ENCODE measurements at places on chromosomes 6 and 20.

- DNase-seq, result no peak
Measured at GRCh38 chr20:4454111-4454510, 267.6 kb upstream of the PRND start.

GRCh38 chr20:31881945-31882344 lies 11.5 kb downstream of the TTLL9 start:
- no peak for DNase-seq

DNA sequence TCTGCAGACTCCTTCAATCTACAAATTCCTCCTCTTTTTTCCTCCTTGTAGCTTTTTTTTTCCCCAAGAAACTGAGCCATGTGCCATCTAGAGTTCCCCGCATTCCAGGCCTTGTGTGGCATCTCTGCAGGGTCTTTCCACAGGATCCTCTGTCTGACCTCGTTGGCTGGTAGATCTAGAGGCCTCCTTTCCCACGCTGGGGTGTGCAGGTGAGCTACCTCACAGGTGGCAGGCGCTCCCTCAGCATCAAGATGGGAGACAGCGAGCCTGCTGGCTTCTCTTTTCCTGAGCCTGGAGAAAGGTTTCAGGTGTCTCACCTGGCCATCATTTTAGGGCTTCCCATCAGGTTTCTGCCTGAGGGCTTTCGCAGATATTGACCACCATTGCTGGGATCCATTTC lies 9.6 kb upstream of the NELFCD start:
- DNase-seq, result no peak

DNA sequence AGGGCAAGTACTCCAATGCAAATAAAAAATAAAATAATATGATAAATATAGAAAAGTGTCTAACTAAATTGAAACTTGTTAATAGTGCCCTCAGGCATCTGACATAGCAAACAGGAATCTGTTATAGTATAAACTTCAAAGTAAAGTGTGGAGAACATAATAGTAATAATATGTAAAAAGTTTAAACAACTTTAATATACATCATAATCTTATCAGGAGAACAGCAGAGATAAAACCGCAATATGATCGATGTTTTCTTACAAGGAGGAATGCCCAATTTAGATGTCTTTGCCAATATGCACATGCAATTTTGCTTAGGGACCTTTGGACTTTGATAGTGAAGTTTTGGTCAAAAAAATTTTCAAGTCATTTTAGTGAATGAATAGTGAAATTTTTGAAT lies 514.8 kb upstream of the IMPG1 start:
- DNase-seq, result no peak

DNA sequence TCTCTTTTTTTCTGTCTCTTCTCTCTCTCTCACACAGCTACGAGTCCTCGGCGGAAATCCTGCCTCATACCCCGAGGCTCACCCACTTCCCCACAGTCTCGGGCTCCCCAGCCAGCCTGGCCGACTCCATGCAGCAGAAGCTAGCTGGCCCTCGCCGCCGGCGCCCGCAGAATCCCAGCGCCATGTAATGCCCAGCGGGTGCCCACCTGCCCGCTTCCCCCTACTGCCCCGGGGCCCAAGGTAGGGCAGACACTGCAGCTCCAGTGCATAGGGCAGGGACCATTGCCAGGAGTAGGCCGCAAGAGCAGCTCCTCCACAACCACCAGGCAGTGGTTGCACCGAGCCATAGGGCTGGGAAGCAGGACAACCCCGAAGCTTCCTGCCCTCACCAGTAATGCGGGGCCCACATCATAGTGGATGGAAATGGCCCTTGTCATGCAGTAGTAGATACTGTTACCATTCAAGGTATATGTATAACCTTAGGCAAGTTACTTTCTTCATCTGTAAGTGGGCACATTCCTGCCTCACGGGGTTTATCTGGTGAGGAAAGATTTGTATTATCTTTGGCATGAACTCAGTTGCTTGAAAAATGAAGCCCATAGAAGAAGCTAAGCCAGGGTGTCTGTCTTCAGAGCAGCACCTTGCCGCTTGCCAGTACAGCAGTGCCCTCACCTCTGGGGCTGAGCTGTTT lies 36.9 kb upstream of the ID1 start:
- peak; percentile 76 for DNase-seq

DNA sequence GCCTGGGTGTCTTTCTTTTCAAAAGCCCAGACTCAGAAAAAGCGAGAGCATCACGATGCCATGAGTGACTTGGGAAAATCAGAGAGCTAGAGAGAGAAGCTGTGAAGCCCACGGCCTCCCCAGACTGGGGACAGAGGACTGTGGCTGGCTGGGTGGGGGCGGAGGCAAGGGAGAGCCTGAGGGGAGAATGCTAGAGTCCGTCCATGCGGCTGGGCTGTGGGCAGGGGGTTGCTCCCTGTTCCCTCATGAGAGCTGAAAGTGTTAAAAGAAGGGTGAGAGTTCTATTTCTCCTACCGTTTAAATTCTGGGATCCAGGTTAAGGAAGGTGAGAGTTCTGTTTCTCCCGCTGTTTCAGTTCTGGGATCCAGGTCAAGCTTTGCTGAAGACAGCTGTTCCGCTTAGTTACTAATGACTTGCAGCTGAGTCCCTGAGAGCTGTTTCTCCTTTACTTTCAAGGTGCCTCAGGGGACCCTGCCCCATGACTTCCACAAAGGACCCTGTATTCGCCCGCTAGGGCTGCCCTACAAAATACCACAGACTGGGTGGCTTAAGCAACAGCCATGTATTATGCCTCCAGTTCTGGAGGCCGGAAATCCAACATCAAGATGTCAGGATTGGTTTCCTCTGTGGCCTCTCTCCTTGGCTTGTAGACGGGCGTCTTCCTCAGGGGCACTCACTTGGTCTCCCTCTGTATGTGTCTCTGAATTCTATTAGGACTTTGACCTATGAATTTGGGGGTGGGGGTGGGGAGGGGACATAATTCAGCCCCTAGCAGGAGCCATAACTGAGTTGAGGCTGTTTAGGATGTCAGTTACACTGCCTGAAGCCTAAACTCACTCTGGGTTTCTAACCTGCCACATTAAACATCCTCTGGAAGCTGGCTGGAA lies 127.0 kb downstream of the PXDC1 start:
- no peak for DNase-seq

GRCh38 chr6:155349129-155349528 lies 34.8 kb upstream of the TFB1M start:
- DNase-seq, result no peak

DNA sequence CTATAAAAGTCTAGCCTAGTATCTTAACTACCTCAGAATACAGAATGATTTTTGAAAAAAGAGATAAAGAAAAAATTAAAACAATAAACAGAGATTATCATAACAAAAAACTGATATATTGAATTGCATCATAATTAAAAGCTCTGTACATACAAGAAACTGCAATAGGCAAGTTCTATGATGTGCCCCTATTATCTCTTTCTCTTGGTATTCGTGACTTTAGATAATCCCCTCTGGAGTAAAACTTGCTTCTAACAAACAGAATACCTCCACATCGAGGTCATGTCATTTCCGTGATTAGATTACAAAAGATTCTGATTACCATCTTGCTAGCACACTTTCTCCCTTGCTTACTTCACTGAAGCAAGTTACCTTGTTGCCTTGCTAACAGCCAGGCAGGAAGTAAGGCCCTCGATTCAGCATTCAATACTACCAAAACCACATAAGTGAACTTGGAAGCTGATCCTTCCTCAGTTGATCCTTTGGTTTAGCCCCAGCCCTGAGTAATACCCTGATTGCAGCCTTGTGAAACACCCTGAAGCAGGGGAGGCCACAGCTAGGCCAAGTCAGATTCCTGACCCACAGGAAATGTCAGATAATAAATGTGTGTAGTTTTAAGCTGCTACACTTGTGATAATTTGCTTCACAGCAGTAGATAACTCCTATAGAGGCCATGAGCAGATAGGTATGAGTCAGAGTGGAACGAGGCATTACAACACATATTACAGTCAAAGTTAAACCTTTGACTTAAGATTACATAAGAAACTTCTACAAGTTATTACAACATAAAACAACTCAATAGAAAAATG lies 53.7 kb upstream of the TMX4 start:
- peak; percentile 83 for DNase-seq

- DNase-seq, result no peak
Measured at GRCh38 chr20:5135363-5136012, 8.7 kb downstream of the CDS2 start.

DNA sequence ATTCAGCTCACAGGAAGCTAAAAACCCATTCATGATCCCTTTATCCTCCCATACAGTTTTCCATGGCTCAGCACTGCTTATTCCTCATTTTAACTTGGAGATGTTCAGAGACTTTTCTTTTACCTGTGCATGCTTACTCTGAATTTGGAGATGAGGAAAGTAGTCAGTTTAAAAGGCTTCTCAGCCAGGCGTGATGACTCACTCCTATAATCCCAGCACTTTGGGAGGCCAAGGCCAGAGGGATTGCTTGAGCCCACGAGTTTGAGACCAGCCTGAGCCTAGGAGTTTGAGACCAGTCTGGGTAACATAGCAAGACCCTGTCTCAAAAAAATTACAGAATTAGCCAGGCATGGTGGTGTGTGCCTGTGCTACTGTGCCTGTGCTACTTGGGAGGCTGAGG lies 30.3 kb upstream of the TMEM217 start:
- peak; percentile 8 for DNase-seq

DNA sequence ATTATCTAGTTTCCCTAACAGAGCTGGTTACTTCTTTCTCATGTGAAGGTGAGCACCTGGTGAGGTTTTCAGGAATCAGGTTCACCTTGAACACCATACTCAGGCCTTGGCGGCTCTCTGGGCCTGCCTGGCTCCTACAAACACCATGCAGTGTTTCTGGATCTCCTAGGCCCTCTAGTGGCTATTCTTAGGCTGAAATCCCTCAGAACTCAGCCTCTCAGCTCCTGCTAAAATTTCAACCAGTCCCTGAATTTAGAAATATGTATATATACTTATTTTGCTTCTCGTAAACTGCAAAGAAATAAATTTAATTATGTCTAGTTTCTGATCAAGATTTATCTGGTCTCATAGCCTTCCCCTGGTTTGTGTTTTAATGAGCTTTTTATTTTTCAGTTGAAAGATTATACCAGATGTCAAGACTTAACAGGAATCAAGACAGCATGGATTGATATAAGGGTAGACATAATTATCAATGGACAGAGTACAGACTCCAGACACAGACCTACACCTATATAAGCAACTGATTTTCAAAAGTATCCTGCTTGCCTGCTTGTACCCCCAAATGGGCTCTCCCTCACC lies 55.9 kb downstream of the ANKEF1 start:
- DNase-seq, result peak; percentile 69

- peak; percentile 84 for DNase-seq
Measured at GRCh38 chr20:11387189-11387754, 530.4 kb upstream of the BTBD3 start.

- DNase-seq, result peak; percentile 79
Measured at GRCh38 chr6:41278699-41279405, 7.6 kb downstream of the TREM1 start.

DNA sequence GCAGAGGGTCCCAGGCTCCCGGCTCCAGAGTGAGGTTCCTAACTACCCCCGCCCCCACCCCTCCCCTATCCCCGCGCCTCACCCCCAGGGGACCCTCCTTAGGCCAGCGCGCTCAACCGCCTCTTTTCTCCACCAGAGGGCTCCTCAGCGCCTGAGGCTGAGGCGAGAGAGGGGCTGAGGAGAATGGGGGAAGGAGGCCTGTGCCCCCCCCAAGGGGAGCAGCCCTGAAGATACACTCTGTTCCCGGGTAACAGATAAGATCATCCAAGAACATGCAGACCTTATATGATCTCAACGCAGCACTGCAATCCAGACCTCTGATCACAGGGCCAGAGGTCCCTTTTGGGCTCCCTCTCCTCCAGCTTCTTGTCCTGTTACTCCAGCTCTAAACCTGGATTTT lies 43.3 kb upstream of the MRPS10 start:
- peak; percentile 26 for DNase-seq

DNA sequence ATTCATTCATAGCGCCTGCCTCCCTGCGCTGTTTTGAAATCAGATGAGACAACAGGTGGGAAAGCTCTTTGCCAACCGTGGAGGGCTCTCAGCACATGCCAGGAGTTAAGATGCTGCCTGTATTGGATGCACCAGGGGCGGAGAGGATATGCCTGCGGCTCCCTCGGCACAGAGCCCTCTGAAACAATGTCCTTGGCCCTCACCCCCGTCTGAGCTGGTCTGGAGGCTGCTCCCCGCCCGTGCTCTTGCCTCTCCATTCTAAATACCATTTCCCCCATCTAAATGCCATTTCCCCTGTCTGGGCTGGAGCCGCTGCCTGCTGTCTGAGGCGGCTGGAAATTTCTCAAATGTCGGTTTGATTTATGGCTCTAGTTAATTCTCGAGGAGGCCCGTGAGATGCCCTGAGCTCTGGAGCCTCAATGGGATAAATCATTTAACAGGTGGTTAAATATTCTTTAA lies 50.8 kb upstream of the MLN start:
- no peak for DNase-seq

DNA sequence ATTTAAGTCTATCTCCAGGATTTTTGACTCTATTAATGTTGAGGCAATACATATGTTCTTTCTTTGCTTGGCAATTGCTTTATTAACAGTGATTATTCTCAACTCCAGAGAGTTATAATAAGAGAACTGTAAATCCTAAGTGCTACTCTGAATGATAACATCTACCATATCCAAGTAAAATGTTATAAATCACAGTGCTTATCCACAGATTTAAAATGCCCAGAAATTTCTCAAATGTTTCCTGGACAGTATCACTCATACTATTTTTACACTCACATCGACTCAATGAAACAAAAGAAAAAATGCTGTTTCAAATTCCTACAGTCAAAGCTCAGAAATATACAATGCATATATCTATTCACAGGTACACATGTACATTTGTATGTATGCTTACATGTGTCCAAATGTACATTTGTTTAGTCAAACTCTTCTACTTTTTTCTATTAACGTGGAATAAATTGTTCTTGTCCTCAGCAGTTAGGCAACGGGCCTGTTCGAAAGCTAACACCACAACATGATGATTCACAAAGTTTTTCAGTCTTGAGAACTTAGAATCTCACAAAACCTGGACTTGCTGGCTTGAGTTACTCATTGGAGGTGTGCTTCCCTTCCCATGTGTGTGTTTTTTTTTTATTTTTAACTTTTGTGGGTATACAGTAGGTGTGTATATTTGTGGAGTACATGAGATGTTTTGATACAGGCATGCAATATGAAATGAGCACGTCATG lies 193.0 kb downstream of the GJA10 start:
- DNase-seq, result peak; percentile 80

GRCh38 chr20:24588725-24589340 lies 119.4 kb downstream of the SYNDIG1 start:
- DNase-seq, result no peak

Data from MCF 10A (cell line).